HFFc6 (cell line): ENCODE measurements at places on chromosomes 6 and 20.

DNA sequence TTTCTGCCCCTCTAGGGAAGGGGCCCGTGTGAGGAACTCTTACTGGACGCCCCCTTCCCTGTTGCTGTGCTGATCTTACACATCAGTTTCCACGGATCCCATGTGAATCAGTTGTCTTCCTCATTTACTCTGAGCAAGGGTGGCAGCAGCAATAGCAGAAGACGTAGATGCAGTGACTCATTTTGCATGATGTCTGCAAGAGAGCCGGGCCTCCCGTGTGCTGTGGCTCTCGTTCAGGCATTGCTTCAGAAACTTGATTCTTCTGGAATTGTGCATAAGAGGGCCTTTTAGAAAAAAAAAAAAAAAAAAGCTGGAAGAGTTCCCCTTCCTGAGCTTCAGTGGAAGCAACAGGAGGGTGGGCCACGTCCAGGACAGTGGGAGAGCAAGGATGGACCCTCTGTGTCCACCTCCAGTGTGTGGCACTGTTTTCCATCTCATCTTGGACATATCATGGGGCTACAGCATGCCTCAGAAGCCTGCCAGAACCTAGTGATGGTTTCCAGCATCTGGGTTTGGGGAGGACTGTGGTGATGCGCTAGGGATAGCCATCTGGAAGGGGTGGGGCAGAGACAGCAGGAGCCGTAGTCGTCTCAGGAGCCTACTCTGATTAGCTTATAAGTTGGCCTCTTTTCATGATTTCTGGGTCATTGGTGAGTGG, 62.1 kb downstream of the FOXO3 start:
- peak; percentile 89 for DNase-seq

- DNase-seq, result no peak
Measured at GRCh38 chr6:53837865-53838769, 43.3 kb downstream of the LRRC1 start.

GRCh38 chr20:61030130-61030529, 221.9 kb upstream of the CDH4 start:
- no peak for DNase-seq

DNA sequence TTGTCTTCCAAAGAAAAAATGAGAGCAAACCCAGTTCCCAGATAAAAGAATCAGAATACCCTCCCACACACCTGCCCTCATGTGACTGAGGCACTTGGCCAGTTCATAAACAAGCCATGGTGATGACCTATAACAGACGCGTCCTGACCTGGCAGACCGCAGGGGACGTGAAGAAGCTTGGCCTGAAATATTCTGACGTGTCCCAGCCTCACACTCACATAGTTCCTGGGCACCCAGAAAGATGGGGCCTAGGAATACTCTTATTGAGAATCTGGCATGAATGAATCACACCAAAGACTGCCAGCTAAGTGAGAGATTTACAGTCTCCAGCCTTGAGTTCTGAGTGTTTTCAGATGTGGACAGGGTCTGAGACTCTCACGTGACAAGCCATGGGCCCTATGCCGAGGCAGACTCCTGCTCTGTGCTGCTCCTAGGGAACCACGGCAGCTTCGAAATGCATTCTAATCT, 17.2 kb upstream of the MAP3K4 start:
- DNase-seq, result peak; percentile 98

- no peak for DNase-seq
Measured at GRCh38 chr6:38876475-38876874, 161.4 kb downstream of the DNAH8 start.

GRCh38 chr6:19538096-19538495, 299.1 kb upstream of the ID4 start:
- DNase-seq, result no peak

DNA sequence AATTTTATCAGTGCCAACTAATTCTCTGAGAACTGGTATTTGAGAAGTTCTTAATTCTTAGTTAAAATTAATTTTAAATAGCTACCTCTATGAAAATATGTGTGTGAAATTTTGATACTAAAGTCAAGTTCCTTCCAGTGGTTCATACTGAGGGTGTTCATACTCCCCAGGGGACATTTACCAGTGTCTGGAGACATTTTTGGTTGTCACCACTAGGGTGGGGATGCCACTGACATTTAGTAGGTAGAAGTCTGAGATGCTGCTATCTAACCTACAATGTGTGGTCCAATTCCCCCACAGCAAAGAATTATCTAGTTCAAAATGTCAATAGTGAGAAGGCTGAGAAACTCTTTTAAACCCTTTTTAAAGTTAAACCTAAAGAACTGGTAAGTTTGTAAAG, 463.8 kb downstream of the ADGRB3 start:
- DNase-seq, result no peak

- DNase-seq, result no peak
Measured at GRCh38 chr6:161308075-161308655, 34.3 kb upstream of the AGPAT4 start.

DNA sequence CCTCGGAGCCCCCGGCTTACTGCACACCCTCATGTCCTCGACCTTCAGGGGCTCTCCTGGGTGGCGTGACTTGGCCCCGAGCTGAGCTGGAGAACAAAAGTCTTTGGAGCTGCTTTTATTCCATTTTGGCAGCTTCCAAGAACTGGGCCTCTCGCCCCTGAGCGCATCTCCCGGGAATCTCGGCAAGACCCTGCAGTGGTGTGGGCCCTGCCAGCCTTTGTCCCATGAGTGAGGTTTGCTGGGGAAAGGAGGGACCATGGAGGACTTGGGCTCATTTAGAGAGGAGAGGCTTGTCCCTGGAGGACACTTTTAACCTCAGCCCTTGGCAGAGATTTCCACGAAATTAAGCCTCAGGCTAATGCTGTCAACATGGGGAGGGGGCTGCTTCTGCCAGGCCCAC, 62.3 kb upstream of the SLCO4A1 start:
- DNase-seq, result no peak

DNA sequence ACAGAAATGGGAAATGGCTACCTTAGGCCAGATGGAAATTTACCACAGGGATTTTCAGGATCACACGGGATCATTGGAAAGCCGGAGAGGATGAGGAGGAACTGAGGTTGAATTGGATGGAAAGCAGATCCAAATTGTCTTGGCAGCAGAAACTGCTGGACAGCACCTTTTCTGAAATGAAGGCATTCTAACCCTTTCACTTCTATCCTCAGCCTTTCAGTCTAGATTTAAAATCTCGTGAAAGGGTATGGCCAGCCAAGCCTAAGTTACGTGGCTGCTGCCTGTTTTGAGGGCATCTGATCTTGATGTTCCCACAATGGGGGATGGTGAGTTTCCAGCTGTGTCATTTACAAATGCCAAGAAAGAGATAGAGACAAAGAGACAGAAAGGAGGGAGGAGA, 358.2 kb downstream of the KIF16B start:
- DNase-seq, result no peak

GRCh38 chr6:132310921-132311320, 90.4 kb downstream of the MOXD1 start:
- DNase-seq, result no peak

GRCh38 chr20:23161244-23161891, 75.2 kb upstream of the CD93 start:
- DNase-seq, result no peak

DNA sequence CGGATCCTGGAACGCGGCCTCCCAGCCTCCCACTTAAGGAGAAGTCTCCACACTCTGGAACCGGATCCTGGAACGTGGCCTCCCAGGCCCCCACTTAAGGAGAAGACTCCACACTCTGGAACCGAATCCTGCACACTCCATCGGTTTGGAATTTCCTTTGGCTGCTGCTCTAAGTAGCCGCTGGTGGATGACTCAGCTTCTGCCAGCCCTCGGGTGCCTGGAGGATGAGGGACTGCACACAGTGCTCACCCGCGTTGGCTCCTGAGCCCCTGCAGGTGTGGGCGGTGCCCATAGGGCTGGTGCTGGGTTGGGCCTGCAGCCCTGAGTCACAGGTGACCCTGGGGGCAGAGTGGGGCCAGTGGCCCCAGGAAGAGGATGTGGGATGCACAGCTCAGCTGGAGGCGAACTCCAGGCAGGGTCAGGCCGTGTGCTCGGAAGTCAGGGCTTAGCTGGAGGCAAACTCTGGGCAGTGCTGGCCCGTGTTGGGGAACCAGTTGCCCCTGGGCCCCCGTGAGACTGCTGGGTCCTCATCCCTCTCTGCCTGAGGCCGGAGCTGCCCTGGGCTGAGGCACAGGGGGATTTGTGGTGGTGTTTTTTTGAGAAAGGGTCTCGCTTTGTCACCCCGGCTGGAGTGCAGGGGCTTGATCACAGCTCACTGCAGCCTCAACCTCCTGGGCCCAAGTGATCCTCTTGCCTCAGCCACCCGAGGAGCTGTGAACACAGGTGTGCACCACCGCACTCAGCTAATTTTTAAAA, 13.9 kb upstream of the TNFRSF6B start:
- peak; percentile 97 for DNase-seq

- DNase-seq, result no peak
Measured at GRCh38 chr6:138219398-138219797, 1.1 kb upstream of the PBOV1 start.

DNA sequence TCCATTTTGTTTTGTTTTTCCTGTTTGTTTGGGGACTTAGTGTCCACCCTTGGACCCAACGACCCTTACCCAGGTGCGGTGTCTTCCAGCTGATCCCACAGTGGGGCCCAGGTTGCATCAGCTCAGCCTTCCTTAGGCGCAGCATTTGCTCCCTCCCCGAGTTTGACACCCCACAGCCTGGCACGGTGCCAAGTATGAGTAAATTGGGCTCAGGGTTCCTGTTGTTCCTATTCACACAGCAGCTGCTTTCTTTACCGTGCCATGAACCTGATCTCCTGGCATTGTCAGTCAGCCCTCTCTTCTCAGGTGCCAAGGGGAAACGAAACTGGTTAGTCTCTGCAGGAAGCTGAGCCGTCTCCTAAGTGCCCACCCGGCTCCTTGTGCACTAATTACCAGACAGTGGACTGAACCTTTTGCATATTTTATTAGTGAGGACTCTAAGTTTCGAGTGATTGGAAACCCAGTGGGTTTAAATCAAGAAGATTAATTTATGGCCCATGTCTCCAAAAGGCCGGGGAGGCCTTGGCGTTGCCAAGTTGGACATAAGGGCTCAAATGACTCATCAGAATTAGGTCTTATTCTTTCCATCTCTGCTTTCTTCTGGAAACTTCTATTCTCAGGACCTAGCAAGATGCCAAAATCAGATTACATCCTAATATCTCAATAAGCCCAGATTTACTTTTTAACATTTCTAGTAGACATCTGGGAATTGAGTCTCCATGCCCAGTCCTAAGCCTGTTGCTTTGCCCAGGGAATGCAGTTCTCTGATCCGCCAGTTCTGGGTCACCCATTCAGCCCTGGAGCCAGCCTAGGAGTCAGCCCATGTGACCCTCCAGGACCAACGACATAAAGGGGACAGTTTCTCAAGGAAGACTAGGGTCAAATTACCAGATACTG, 68.8 kb downstream of the TSHZ2 start:
- DNase-seq, result no peak

DNA sequence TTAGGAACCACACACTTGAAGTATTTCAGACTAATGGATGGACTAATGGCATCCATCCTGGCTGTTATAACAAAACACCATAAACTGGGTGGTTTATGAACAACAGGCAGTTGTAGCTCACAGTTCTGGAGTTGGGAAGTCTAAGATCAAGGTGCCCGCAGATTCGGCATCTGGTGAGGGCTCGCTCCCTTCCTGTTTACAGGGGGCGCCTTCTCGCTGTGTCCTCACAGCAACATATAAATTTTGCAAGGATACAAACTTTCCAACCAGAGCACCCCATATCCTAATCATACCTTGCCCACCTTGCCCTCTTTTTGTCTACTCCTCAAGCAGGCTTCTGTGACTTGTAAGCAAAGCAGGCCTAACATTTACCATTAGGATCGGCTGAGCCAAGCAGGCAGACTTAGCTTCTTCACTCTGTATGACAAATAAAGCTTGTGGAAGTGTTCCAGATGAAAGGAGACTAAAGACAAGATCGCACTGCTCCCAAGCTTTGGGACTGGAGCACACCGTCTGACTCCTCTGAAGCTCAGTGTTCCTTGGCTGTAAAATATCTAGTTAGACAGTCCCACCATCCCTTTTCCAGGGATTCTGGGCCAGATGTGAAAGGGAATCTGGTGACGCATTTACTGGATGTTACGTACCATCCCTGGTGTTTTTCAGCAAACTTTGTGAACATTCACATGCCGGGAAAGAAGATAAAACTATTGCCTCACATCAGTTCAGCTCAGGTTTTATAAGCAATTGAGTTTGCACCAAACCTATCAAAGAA, 34.9 kb downstream of the GFOD1 start:
- no peak for DNase-seq

GRCh38 chr6:110357664-110358552, at the start of gene METTL24:
METTL24 (minus strand) TSS chr6:110358349; CDS start chr6:110358272, 77 bp downstream.
- DNase-seq, result no peak

GRCh38 chr20:49297605-49298530, 20.0 kb upstream of the ZNFX1 start:
- no peak for DNase-seq

- DNase-seq, result peak; percentile 75
Measured at GRCh38 chr6:14066782-14067406, 50.7 kb upstream of the CD83 start.

DNA sequence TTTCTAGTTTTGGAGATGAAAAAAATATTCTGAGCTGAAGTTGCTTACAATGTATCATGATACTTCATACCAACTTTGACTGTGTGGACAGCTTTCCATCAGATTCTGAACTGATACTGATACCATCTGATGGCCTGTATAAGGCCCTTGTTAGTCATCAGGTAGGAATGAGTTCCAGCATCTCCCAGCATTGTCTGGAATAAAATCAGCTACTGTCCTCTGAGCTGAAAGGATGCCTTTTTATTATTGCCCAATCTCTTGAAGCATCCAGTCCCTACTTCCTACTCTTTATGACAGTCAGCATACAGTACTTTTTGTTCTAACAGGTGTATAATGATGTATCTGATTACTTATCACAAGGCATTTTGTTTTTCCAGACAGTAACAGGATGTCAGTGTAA, 70.6 kb upstream of the EYA4 start:
- DNase-seq, result no peak

DNA sequence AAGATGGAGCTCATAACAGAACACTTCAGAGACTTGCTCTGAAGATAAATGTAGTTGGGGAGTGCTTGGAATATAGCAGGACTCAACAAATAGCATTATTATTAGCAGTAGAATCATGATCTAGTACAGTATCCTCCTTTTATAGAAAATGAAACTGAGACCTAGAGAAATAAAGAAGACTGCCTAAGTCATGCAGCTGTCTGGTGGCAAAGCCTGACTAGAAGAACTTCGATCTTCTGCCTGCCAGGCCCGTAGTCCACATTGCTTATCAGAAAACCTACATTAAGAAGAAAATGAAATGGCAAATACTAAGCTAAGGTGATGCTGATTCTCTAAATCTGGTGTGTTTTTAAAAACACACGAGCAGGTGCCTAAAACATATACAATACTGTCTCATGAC, 46.4 kb upstream of the DST start:
- no peak for DNase-seq
